CD4-positive, alpha-beta T cell treated with Interleukin-6 at 100 ng/mL for 8 hours (primary cell): ENCODE measurements at places on chromosomes 4 and X.

- DNase-seq = no peak
Observed at GRCh38 chr4:79687006-79687405, 279.0 kb upstream of the GK2 start.

GRCh38 chr4:148589182-148589581, 147.0 kb upstream of the NR3C2 start:
- no peak for DNase-seq

DNA sequence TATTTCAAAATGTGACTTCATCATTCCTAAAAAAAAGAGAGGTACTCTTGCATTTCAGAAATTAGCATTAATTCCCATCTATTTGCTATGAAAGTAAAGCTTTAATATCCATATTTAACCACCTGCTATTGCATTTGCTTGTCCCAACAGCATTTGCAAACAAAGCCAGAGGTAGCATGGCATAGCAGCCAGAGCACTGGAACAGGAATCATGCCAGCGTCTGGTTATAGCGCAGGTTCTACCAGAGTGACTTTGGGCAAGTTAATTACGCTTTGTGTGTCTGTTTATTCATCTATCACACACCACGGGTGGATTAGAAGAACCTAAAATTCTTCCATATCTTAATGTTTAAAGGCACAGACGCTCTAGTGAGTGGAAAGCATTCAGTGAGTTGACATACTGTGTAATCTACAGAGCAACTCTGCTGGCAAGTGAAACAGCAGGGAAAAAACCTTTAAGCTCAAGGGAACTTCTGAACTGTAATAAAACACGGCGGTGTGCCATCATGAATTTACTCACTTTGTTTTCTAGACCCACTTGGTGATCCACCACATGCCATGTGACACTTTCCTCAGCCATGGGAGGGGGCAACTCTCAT, 76.6 kb upstream of the QRFPR start:
- DNase-seq = no peak

- peak; percentile 87 for DNase-seq
Observed at GRCh38 chr4:1055721-1056590, 44.5 kb downstream of the FGFRL1 start.

DNA sequence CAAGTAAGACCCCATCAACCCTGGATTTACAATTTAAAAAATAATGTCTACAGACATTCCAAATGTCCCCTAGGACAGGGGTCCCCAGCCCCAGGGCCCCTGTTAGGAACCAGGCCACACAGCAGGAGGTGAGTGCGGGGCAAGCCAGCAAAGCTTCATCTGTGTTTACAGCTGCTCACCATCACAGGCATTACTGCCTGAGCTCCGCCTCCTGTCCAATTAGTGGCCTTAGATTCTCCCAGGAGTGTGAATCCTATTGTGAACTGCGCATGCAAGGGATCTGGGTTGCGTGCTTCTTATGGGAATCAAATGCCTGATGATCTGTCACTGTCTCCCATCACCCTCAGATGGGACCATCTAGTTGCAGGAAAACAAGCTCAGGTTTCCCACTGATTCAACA, 146.1 kb downstream of the ATP10D start:
- DNase-seq = no peak

GRCh38 chrX:21960569-21961541, 20.3 kb downstream of the SMS start:
- DNase-seq = no peak

DNA sequence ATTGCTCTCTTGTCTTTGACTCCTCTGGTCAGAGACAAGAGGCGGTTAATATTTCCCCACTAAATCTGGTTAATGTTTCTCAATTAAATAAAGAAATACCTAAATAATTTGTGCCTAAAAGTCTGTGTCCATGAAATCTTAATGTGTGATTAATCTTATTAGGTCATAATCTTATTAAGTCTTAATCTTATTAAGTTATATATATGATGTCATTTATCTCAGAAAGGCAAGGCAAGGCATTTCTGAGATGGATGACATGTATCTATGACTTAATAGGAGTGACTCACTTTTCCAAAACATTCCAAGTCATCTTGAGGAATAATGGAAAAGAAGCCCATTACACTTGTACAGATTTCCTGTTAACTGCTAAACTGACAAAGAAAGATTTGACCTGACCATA, 74.7 kb downstream of the TRAM1L1 start:
- no peak for DNase-seq

DNA sequence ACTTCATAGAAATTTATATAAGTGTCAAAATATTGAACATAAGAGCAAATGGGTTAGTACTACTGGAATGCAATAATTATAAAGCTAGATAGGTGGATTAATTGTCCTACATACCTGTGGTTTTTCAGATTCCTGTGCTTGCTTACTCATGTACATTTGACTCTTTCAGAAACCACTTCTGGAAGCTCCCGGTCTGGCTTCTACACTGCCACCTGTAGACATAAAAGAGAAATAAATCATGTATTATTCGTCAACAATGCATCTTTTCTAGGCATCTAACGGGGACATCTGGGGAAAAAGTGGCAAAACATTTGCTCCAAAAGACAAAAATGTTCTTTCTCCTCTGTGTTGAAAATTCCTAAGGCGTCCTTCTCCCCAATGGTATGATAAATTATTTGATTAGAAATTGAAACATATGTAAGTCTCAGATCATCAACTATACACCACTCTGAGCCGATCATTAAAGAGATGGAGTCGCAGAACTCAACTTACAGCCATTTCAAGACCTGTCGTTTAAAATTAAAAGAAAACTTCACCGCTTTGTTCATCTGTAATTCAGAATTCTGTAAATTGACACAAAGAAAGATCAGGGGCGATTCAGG, 648.7 kb upstream of the DIPK2B start:
- DNase-seq = peak; percentile 31

DNA sequence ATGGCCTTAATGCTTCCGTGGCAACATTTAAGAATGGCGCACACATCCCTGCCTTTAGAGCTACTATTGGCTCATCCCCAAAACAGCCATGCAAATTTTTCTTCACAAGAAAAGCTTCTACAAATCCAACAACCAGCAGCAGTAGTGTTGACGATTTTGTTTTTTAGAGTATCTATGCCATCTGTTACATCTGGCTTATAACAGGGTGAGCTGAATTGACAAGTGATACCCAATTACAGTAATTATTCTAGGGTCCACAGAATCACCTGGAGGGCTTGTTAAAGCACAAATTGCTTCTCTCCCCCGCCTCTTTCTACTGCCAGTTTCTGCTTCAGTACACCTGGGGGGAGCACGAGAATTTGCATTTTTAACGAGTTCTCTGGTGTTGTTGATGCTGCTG, 34.1 kb downstream of the DCHS2 start:
- DNase-seq = no peak

- no peak for DNase-seq
Observed at GRCh38 chr4:80367737-80368136, 32.2 kb downstream of the CFAP299 start.

DNA sequence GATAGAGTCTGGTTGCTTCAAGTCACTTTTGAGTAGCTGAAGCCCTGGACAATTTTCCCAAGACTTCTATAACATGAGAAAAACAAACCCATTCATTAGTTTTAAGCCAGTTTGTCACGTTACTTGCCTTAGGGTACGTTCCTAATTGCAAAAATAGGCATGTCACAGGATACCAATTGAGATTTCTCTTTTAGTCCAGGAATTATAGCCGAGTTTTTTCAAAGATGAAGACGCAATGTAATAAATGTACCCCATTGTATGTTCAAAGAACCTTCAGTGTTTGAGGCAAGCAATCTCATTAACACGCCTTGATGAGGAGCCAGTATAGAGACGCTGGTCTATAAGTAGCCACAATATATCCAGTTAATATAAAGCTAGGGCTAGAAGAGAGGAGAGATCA, 534.2 kb downstream of the INPP4B start:
- DNase-seq = no peak

DNA sequence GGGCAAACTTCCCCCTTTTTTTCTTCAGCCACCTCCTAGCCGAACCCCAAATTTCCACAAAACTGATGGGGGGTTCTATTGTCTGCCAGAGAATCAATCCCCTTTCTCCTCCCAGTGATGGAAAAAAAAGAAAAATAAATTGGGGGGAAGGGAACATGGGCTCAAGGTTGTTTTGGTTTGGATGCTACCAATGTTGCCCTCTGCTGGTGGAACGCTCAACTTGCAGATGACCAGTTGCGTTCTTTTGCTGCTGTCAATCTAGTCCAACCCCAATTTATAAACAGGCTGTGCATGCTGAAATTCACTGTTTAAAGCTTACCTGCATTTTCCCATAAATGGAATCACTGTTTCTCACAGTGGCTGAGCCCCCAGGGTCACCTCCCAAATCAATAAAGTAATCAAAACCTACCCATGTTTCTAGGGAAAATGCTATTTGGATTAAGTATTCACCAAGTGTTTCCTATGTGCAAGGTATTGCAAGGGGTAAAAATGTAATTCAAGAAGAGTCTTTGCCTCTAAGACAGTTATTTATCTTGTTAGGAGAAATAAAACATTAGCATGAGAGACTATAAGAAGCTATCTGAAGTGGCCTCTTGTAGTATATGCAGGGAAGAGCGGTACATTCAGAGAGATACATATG, 116.7 kb upstream of the TMEM164 start:
- DNase-seq = peak; percentile 5

DNA sequence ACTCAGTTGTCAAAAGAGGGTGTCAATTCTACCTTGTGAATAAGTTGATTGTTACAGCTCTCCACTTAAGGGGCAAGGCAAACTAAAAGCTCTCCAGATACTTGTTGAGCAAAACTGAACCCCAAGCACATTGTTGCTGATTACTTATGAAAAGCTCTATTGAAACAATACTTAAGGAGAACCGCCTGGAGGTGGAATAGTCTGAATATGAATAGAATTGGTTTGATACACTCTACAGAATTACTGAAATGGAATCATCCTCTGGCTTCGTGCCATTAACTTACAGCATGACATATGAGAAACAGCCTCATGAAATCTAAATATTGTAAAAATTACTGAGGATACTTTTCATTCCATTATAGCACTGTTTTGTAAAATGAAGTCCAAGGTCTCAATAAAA, 127.0 kb upstream of the SH3RF1 start:
- DNase-seq = no peak

GRCh38 chrX:11528623-11529022, 137.1 kb downstream of the ARHGAP6 start:
- DNase-seq = no peak

DNA sequence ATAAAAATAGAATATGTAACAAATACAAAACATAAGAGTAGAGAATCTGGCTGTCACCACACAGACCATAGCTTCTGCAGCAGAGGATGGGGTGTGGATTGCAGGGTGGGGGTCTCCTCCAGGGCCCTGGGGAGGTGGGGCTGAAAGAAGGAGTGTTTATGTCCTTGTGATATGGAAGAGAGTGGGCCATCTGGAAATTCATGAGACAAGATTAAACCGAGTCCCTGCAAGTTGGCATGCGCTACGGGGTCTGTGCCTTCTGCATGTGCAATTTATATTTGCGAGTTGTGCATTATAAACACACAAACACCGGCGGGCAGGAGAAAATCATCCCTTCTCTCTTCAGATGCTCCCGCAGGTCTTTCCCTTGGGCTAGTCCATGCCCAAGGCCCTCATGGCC, 145.9 kb downstream of the EVC2 start:
- no peak for DNase-seq

- no peak for DNase-seq
Observed at GRCh38 chr4:168257768-168258167, 60.8 kb downstream of the DDX60 start.
